ENCODE measurements at places on chromosomes 7 and 10.

GRCh38 chr10:91185239-91185875 is 35.1 kb upstream of the PCGF5 start:
- peak; percentile 81 for DNase-seq

DNA sequence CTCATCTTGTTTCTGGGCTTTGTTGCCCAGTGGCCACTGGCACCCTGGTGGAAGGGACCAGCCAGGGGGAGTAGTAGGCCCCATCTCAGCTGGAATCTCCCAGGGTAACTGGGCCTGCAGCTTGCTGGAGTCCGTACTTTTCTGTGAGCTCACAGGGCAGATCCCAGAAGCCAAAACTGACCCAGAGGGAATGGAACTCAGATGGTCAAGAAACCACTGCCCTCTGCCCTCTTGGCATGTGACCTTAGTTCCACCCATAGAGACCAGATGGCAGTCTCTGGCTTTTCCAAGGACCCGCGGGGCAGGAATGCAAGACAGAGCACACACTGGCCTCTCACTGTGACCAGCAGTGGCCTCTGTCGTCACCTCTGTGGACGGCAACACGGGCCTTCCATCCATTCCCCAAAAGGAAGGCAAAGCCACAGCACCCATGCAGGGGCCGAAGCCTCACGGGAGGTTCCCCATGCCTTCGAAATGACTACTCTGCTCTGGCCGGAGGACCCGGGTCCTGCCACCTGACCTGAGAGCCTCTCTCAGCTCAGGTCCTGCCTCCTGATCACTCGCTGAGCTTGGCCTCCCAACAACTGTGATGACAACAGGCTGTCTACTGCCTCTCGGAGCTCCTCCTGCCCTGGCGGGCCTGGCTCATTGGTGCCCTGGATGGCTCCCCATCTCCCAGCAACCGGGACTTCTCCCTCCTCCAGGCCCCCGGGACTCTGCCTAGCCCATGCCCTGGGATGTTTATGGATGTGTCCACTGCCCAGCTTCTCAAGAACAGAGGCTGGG is 29.9 kb downstream of the MYL10 start:
- DNase-seq = no peak

DNA sequence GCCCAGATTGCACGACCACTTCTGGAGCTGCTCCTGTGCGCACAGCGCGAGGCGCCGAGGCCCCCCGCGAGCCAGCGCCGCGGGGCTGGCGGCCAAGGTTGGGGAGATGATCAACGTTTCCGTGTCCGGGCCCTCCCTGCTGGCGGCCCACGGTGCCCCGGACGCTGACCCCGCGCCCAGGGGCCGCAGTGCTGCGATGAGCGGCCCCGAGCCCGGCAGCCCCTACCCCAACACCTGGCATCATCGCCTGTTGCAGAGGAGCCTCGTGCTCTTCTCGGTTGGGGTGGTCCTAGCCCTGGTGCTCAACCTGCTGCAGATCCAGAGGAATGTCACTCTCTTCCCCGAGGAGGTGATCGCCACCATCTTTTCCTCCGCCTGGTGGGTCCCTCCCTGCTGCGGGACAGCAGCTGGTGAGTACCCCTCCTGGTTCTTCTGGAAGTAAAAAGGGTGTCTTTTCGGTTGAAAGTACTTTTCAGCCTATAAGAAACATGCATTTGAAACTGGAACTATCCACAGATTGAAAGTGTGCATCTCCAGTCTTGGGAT is 683 bp downstream of the INSIG1 start:
- DNase-seq = no peak

DNA sequence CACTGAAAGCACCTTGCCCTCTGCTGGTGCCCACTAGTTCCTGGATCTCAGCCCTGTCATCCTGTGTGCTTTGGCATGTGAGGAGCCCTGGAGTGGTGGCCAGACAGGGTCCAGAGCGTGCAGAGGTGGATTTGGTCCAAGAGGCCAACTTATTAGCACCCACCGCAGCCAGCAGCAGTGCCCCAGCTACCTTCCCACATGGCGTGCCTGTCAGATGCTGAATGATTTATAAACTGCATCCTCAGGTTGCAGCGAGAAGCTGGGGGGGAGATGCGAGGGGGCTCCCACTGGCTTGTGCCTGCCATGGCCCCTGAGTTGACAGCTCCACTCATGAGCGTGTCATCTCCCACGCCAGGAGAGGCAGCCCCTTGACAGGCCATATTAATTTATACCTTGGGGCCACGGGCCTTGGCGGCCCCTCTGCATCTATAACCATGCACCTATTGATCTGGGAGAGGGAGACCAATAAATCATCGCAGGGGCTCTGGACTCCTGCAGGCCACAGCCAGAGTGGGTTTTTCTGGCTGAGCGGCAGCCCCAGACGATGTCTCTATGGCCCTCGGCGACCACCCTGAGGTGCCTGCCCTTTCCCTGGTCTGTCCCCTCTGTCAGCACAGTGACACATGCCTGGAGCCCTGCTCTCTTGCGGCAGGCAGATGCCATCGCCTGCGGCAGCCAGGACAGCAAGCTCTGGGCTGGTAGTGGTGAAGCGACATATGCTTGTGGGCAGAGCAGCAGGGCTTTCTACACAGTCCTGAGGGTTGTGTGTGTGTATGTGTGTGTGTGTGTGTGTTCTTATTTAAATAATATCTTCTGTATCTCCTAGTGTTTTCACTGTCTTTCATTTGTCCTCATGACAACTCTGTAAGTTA is 120.8 kb downstream of the CDH23 start:
- DNase-seq = no peak

DNA sequence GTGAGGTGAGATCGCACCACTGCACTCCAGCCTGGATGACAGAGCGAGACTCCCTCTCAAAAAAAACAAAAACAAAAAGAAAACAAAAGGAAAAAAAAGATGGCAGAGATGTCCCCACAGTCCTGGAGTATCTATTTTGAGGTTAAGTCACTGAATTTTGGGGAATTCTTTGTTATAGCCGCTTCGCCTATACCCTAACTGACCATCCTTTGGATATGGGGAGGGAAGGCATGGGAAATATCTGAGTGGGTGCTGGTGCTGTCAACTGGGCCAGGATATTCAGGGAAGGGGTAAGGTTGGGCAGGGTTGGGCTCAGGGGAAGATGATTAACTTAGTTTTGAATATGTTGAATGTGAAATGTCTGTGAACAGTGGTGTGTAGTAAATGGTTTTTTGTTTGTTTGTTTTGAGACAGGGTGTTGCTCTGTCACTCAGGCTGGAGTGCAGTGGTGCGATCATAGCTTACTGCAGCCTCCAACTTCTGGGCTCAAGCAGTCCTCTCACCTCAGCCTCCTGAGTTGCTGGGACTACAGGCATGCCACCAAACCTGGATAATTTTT is 8.3 kb upstream of the GNB2 start:
- no peak for DNase-seq

DNA sequence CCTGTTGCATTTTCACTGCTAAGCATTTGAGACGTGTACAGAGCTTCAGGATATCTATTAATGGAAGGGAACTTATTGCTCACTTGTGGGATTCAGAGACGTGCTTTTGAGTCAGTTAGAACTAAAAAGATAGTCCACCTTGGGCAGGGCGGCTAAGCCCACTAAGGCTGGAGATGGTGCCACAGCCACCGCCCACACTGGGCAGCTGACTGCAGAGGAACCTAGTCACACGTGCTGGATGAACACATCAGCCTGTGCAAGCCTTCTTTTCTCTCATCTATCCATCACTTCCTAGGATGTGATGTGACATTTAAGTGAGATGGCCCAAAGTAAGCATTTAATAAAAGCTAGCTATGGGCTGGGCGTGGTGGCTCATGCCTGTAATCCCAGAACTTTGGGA is 78.0 kb downstream of the PTPRE start:
- no peak for DNase-seq

- no peak for DNase-seq
These were observed 146.2 kb downstream of the SGMS1 start for GRCh38 chr10:50477287-50478203.

- DNase-seq = peak; percentile 20
These were observed 109.8 kb downstream of the SH3PXD2A start for GRCh38 chr10:103745341-103746247.

GRCh38 chr7:4825081-4825480 is 36.7 kb downstream of the PAPOLB start:
- DNase-seq = no peak

- DNase-seq = no peak
These were observed 40.6 kb upstream of the VKORC1L1 start for GRCh38 chr7:65832281-65832680.

DNA sequence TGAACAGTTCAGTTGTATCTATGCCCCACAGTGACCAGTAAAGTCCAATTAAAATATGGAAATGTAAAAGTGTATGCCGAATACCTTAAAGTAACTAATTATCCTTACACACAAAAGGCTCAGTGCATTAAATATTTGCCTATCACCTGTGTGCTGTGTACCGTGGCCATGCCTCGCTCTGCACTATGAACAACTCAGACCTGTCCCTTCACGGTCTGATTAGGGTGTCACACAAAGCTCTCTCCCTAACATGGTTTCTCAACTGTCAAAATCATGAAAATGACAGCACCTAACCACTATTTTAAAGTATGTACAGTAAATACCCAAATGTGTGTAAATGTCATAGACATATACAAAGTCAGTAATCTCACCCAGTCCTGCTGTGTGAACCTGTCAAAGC is 43.1 kb downstream of the STK17A start:
- no peak for DNase-seq

DNA sequence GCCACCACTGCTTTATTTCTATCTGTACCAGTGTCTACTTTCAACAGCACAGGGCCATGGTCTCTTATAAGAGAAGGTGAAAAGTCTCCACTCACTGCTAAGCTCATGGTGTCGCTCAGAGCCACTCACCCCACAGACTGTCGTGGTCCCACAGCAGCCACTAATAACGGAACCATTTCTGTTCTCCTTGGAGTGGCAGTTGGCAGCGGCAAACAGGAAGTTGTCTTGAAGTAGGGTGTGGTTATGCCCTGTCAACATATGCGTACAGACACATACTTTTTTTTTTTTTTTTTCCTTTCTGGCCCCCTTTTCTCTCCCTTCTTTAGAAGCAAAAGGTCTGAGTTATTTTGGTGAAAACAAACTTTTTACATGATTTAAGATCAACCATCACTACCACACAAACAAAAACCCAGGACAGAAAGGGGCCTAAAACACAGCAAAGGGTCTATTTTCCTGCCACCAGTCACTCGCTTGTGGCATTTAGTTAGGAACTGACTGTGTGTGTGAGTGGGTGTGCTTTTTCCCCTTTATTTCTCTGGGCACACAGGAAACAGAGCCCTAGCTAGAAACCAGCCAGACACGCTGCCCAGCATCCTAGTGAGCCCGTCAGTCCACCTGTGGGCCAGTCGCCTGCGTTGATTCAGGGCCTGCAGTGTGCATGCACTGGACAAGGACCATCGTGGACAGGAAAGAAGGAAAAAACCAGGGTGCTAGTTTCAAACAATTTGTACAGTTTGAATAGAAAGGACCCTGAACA is 96.7 kb upstream of the EFCAB10 start:
- DNase-seq = no peak

DNA sequence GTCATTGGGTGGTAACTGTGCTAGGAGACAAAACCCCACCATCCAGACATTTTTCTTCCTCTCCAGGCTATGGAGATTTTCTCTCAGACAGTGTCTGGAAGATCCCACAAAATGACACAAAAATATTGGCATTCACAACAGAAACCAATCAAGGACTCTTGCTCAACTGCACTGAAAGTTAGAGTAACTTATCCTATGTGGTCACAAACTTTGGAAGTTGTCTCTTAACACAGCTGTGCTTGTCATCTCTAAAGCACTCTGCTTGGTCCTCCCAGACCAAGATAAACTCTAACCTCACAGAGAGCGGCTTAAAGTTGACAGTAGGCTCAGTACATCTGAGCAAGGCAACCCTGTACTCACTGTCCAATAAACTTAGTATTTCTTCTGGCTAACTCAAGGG is 74.9 kb downstream of the AKR1C4 start:
- no peak for DNase-seq

DNA sequence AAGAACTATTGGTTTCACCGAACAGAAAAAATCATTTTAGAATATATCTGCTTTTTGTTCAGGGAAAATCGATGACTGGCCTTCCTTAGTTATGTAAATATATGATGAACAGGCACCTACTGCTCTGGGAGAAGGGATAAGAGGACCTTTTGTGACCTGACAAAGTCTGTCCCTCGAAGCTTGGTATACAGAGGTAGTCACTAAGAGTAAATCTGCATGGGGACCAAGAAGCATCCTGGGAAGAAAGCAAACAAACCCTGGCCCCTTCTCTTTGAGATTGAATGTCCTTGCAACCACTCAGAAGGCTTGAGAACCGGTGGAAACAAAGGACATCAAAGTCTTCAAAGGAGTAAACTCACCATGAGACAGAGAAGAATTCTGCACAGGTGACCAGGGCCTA is 52.3 kb downstream of the SKIDA1 start:
- no peak for DNase-seq

DNA sequence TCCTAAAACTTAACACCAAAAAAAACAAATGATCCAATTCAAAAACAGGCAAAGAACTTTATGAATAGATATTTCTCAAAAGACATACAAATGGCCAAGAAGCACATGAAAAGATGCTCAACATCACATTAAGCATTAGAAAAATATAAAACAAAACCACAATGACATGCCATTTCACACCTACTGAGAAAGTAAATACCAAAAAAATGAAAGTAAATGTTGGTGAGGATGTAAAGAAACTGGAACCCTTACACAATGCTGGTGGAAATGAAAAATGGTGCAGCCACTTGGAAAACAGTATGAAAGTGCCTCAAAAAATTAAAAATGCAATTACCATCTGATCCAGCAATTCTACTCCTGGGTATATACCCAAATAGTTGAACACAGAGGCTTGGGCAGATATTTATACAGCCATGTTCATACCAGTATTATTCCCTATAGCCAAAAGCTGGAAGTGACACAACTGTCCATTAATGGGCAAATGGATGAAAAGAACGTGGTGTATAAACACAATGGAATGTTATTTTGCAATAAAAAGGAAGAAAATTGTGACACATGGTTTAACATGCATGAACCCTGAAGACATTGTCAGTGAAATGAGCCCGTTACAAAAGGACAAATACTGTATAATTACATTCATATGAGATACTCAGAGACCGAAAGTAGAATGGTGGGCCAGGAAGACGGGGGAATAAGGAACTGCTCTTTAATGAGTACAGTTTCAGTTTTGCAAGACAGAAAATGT is 89.0 kb downstream of the JMJD1C start:
- no peak for DNase-seq

DNA sequence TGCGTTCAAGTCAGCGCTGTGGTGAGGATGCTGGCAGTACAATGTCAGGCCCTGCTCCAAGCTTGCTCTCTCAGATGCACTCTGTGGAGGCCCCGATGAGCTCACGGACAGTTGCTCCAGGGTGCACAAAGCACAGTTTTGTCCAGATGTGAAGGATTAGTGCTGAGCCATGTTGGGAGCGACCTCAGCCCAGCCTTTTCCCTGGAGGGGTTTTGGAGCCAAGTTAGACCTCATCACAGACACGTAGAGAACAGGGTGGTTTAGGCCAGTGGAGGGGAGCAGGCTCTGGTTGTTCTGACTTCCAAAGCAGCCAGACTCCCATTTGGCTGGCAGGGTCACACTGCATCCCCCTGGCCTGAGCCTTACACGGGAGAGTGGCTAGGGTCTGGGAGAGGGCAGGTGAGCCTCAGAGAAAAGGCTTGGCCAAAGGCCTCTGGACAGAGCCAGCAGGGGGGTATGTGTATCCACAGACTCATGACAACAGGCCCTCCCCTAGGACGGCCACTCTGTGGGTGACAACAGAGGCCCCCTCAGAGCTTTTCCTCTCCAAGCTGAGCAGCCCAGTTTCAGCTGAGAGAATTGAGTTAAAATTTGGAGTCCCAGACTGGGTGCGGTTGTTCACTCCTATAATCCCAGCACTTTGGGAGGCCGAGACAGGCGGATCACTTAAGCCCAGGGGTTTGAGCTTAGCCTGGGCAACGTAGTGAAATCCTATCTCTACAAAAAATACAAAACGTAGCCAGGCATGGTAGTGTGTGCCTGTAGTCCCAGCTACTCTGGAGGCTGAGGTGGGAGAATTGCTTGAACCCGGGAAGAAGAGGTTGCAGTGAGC is 4.7 kb downstream of the PLAC9 start:
- DNase-seq = no peak
